ENCODE measurements at places on chromosomes 3 and 15. TPM values are rescaled to one million over a fixed set of nuclear protein-coding genes. Genes with fewer than 3 reads are reported as not detected.

SLC28A1 gene
- total RNA-seq: not detected

COLQ gene
- 0.43 TPM for total RNA-seq

CADPS gene
- not detected for total RNA-seq

PLA2G4D gene
- not detected for total RNA-seq

HTR3E gene
- total RNA-seq: not detected

AADACL2 gene
- total RNA-seq: not detected

- DNase-seq: peak; percentile 87
Observed at GRCh38 chr3:146532406-146532805, 12.0 kb downstream of the PLSCR1 start.

- peak; percentile 66 for DNase-seq
Observed at GRCh38 chr15:101162701-101163483, 89.0 kb downstream of the CHSY1 start.

GRCh38 chr3:63964681-63965485 lies 52.7 kb upstream of the SCAANT1 start:
- DNase-seq: no peak

GRCh38 chr3:24264748-24265158 lies 229.9 kb downstream of the THRB start:
- peak; percentile 54 for DNase-seq

DNA sequence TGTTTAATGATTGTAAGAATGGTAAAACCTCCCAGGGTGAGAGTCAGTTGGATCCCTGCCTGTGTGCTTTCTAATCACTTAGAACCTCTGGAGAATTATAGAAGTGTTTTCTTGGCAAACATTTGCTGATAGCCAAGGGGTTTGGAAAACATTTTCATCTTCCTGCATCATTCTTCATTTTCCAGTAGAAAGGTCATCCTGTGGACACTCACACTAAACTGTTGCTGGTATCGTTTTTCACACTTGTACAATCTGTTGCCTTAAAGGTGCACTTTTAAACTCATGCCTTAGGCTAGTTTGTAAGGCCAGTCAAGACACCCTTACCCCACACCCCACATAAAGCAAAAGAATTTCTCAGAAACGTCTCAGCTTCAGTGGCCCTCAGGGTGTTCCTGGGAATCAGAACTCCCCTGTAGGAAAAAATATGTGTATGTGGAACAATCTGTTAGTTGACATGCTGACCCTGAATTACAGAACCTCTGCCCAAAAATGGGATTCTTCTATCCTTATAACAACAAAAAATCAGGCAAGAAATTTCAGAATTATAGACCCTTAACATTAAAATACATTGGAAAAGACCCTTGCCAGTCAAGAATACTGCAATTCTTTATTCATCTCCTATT lies 5.8 kb upstream of the PLD1 start:
- peak; percentile 78 for DNase-seq

GRCh38 chr3:183774631-183775030 lies 50.7 kb downstream of the MAP6D1 start:
- no peak for DNase-seq

DNA sequence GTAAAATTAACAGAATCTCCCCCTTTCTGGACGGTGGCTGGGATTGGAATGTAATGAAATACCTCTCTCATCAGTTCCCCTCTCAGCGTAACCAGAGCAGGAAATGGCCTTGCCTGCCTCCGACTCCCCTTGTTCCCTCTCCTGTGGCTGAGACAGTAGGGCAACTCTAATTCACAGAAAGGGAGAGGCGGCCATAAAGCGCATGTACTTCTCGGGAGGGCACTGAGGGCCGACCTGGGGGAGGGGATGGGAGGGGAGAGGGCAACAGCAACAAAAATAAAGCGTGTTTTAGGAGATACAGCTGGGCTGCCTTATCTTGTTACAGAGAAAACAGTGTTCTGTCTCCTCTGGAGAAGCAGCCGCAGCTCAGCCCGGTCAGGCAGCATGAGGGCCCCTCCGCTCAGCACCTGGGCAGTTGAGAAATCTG lies 783.3 kb upstream of the ARRDC4 start:
- DNase-seq: peak; percentile 1

GRCh38 chr3:42194943-42195510 lies 71.0 kb downstream of the CCK start:
- DNase-seq: no peak

All from fibroblast of villous mesenchyme (primary cell).